Choroid plexus epithelial cell (primary cell): ENCODE measurements at places on chromosomes 11 and 22.

DNA sequence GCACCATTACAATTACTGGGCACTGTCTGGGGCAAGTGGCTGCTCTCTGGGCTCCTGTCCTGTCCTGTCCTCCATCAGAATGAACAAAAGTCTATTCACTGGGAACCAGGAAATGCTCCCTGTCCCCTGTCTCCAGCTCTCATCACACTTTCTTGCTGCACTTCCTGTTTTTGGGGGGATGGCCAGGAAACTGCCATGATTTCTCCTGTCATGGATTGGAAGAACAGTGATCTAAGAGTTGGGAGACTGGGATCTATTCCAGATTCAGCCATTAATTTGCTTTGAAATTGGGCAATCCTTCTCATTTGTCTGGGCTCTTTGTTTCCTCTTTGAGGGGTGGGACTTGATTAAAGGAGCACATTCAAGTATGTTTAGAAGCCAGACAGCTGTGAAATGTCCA is 61.4 kb upstream of the KIRREL3 start:
- DNase-seq: no peak

- DNase-seq: no peak
Observed at GRCh38 chr11:122765487-122766131, 72.7 kb upstream of the CRTAM start.

DNA sequence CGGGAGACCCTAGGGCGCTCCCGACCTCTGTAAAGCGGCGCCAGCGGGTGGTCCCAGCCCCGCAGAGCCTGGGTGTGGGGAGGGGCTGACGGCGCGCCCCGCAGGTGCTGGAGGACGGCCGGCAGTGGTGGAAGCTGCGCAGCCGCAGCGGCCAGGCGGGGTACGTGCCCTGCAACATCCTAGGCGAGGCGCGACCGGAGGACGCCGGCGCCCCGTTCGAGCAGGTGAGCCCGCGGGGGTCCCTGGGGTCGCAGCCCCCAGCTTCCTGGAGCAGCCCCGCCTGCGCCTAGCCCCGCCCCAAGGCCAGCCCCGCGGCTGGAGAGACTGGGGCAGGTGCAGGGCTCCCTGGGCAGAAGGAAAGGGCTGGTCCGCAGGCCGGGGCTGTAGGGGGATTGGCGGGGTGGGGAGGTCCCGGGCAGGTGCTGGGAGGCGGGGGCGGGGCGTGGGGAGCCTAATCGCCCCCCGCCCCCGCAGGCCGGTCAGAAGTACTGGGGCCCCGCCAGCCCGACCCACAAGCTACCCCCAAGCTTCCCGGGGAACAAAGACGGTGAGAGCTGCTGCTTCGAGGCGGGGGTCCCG is 19.7 kb downstream of the EPS8L2 start:
- DNase-seq: no peak

DNA sequence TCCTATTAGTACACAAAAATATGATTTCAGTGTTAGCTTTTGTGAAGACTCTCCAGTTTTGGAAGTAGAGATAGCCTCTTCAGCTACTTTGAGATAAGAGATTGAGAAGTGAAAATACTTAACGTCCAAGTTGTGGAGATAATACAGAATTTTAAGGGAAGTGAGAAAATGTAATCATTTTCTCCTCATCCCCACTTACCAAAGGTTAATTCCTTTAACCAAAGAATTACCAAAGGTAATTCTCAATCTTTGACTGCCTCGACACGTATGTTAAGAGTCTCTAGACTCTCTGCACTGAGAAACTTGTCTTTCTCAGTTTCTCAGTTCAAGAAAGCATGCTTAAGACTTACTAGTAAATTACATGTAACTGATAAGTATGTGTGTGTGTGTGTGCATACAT is 15.3 kb downstream of the C11orf54 start:
- no peak for DNase-seq

- DNase-seq: no peak
Observed at GRCh38 chr11:19955660-19956059, 204.6 kb downstream of the DBX1 start.
